Dermis microvascular lymphatic vessel endothelial cell (primary cell): ENCODE measurements at places on chromosomes 4 and X. TPM values are rescaled to one million over a fixed set of nuclear protein-coding genes. Genes with fewer than 3 reads are reported as not detected.

- DNase-seq = no peak
Measured at GRCh38 chr4:1595789-1596325, 88.3 kb downstream of the FAM53A start.

- no peak for DNase-seq
Measured at GRCh38 chrX:72314881-72315280, 9.2 kb upstream of the CITED1 start.

- no peak for DNase-seq
Measured at GRCh38 chr4:170651786-170652185, 562.0 kb upstream of the AADAT start.

DNA sequence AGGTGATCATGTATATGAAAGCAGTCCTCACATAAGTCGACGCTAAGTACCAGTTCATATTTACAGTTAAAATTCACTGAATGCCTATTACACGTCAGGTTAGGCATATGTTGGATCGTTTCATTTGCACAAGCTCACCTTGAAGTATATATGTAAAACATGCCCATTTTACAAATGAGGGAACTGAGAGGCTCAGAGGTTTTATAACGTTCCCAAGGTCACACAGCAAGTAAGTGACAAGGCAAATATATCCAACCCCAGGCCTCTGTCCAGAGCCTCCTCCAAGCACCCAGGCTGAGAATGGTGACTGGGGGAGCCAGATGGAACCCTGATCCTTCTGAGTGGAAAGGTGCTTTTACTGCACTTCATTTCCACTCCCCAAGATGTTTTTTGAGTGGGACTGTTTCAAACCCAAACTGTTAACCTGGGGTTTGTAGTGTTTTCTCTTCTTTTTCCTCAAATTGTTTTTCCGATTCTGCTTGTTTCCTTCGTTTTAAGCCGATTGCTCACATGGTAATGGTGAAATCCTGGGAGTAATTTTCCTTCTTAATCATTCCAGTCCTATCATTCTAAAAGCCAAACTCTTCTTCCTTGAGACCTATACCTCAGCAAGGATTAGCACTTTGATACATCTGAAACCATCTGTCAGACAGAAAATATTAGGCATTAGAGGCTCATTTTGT, 791 bp downstream of the SMIM20 start:
- no peak for DNase-seq

SLC25A53 gene
- total RNA-seq = 7.6 and 8.5 TPM in 2 replicates

DNA sequence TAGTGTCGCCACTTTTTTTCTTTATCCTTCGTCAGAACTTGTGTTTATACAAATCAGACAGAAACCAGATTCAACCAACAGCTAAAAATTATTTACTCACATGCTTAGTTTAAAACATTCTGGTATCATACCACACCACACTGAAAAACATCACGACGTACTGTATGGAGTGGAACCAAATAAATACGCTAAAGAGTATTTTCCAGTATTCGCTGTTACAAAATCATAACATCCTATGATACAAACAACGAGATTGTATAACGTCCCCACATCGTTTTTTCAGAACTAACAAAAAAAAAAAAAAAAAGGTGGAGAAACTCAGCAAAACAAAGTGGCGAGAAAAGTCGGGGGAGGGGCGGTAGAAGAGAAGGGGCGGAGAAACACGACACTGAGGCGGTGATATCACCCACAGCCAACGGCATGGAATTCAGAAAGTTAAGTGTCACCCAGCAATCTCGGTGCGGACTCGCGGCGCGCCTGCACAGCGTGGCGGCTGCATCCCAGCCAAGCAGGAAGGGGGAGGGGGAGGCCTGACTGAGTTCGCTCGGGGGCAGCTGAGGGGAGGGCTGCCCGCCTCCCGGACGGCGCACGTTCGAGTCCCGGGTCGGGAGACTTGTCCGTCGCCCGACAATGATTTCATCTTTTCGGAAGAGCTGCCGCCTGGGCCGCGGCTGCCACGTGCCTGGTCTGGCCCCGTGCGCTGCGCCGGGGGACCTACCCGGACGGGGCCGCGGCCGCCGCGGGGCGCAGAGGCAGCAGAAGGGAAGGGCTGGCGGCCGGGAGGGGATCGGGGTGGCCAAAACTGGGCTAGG, 920 bp downstream of the SETD7 start:
- peak; percentile 97 for DNase-seq

DNA sequence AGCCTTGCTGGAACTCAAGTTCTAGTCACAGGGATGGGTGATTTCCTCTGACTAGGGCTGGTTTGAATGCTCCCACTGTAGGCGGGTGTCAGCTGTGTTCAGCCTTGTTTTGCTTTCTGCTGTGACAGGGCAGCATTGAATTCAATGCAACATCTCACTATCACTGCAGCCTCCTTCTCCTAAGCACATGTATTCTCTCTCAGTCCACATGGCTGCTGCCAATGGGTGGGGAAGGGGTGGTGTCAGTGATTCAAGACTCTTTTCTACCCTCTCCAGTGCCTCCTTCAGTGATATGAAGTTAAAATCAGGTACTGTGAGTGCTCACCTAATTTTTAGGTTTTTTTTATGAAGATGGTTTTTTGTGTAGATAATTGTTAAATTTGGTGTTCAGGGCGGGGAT, 46.3 kb downstream of the COL4A5 start:
- DNase-seq = no peak

GATA1 gene
- total RNA-seq = not detected in 2 replicates

- no peak for DNase-seq
Measured at GRCh38 chrX:77415161-77415560, 32.0 kb upstream of the FGF16 start.

DNA sequence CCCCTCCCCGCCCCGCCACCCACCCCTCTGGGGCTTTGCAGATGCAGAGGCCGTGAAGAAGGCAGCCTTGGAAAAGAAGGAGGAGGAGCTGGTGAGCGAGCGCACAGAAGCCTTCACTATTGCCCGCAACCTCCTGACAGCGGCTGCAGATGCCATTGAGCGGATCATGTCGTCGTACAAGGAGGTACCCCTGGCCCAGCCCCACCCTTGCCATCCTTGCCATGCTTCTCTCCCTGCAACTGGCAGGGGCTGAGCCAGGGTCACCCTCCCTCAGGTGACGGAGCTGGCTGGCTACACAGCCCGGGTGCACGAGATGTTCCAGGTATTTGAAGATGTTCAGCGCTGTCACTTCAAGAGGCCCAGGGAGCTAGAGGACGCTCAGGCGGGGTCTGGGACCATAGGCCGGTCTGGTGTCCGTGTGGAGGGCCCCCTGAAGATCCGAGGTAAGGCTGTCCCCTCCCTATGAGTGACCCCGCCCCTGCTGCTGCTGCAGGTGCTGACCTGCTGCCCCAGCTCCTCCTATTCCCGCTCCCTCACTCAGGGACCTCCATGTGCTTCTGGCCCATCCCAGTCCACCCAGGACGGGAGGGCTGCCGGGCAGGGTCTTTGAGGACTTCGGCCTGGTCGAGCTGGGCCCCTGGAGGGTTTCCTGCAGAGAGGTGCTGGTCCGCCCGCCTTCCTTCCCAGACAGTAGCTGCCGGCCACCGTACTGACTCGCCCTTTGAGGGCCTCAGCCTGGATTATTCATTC, 11.6 kb downstream of the ABCD1 start:
- DNase-seq = no peak

- DNase-seq = no peak
Measured at GRCh38 chr4:184058026-184058425, 152.9 kb downstream of the STOX2 start.

GRCh38 chr4:538542-539142, 37.5 kb downstream of the TMEM271 start:
- DNase-seq = no peak

- peak; percentile 89 for DNase-seq
Measured at GRCh38 chr4:85787133-85787532, 312.2 kb downstream of the ARHGAP24 start.

NAT8L gene
- under 0.01 TPM in 2 replicates for total RNA-seq

DNA sequence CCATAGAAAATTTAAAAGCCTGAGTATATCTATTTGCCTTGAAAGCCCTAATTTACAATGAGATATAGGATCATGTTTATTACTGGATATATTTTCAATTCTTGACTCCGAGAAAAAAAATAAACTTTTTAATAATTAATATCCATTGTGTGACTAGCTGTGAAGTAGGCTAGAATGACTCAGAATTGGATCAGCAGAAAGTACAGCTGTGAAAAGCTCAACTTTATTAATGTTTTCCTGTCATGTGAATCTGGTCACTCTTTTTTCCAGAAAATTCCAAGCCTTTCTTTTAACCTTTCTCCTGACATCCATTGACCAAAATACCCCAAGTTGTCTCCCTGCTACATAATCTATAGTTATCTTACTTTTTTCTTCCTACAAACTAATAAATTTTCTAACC, 171.8 kb upstream of the PACRGL start:
- DNase-seq = no peak

SSX4 gene
- total RNA-seq = not detected in 2 replicates

SLC7A11 gene
- total RNA-seq = 6.4 and 17.3 TPM in 2 replicates

CYSLTR1 gene
- under 0.01 TPM in 2 replicates for total RNA-seq

POU4F2 gene
- total RNA-seq = not detected in 2 replicates

DNA sequence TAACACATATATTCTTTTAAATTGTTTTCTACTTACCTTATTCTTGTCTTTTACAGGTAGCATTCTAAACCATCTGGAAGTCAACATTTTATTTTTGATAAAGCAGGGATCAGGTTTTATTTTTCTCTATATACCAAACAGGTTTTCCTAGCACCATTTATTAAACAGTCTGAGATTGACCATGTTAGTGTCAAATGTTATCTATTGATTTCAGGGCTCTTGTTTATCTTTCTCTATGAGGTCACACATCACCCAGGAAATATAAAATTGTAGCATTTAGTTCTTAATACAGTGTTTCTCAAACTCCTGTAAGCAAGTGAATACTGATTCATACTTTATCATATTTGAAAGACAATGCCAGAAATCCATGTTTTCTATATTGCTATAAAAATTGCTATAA, 28.1 kb downstream of the PPP4R3C start:
- DNase-seq = no peak

- DNase-seq = no peak
Measured at GRCh38 chrX:33252306-33252825, 41.0 kb upstream of the DMD start.

PCYT1B gene
- total RNA-seq = under 0.01 TPM in 1 of 2 replicates, not detected in the other

- DNase-seq = no peak
Measured at GRCh38 chr4:140931911-140932310, 175.7 kb upstream of the TBC1D9 start.

- no peak for DNase-seq
Measured at GRCh38 chrX:11558972-11559371, 106.7 kb downstream of the ARHGAP6 start.

STBD1 gene
- 0.89 and 1.9 TPM in 2 replicates for total RNA-seq

DNA sequence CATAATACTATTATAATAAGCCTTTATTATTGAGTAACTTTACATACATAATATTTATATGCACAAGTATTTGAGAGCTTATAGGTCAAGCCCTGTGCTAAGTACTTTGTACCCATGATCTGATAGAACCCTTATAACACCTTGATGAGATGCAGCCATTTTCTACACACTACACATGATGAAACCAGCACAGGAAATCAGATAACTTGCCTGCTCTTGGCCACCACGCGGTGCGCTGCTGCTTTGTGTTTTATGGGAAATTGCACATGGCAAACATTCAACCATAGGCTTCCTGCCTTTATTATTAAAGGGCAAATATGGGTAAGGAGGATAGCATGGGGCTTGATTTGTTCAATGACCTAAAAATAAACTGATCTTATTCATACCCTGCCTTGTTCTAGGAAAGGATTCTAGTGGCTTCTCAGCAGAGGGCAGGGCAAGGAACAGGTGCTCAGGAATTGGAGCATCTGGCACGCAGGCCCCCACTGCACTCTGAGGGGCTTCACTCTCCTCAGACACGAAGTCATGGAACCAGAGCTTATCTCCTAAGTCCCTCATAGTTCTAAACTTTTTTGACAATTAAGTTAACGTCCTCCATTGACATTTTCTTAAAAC, 31.6 kb upstream of the NAP1L5 start:
- DNase-seq = peak; percentile 36

DNA sequence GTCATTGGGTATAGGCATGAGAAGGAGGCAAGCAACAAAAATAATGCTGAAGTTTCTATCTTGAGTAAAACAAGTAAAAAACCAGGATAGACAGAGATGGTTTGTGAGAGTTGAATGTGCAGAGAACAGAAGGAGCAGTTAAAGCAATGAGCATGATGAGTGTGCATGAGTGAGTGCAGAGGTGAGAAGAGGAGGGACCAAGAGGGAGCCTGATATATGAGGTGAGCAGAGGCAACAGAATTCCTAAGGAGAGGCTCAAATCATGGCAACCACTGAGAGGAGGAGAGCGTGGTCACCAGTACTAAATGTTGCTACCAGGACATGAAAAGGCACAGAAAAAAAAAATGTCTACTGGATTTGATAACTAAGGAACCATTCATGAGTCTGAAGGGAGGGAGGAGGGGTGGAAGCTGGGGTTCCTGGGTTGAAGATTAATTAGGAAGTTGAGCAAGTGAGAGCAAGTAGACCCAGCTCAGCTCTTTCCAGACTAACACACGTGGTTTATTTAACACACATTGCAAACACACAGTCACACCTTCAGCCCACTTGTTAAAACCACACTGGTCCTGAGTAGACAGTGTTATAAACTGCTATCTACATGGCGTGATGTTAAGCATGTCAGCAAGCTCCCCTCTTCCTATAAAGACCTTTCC, 69.0 kb upstream of the IQCM start:
- no peak for DNase-seq

GRCh38 chr4:22488106-22488505, 27.8 kb downstream of the ADGRA3 start:
- no peak for DNase-seq

SSX2 gene
- total RNA-seq = not detected in 2 replicates

DNA sequence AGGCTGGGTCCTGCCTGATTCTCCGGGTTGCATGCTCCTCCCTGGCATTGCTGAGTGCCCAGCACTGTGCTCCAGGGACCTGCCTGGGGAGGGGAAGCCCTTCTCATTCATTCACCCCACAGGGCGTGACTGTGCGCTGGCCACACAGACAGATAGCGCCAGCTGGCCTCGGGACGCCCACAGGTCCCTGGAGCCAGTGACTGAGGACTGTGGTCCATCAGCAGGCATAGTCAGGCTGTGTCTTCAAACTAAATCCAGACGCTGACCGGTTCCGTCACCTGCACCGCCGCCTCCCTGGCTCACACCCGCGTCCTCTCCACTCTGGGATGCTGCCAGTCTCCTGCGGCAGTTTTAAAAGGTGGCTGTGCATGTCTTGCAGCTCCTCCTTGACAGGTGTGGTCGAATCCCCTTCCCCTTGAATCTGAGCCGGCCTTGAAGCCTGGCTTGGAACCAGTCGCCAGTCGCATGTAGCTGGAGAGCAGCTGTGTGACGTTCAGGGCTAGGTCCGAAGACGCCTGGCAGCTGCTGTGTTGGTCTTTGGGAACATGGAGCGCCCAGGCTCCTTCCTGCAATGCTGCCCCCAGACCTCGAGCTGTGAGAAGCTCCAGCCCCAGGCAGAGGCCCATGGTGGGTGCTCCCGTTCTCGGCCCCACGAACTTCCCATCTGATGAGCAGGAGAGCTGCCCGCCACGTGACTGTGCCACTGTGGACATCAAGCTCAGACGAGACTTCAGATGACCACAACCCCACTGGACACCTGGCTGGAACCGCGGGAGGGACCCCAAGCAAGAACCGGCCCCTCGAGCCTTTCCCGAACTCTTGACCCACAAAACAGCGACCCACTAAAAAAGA, 94.1 kb downstream of the ADRA2C start:
- no peak for DNase-seq

- no peak for DNase-seq
Measured at GRCh38 chr4:95528388-95528948, 20.3 kb downstream of the UNC5C start.

GRCh38 chr4:99447513-99447912, 12.4 kb upstream of the ADH7 start:
- no peak for DNase-seq

- no peak for DNase-seq
Measured at GRCh38 chr4:113993887-113994286, 14.4 kb upstream of the ARSJ start.

NUDT10 gene
- total RNA-seq = under 0.01 TPM in 2 replicates
